ENCODE measurements at places on chromosomes 7 and 10.
A peak's percentile ranks its signal among the peaks of the same experiment; 100 is the strongest.

- peak; percentile 57 for DNase-seq
These were observed 154.1 kb downstream of the DGKB start for GRCh38 chr7:14748461-14748860.

DNA sequence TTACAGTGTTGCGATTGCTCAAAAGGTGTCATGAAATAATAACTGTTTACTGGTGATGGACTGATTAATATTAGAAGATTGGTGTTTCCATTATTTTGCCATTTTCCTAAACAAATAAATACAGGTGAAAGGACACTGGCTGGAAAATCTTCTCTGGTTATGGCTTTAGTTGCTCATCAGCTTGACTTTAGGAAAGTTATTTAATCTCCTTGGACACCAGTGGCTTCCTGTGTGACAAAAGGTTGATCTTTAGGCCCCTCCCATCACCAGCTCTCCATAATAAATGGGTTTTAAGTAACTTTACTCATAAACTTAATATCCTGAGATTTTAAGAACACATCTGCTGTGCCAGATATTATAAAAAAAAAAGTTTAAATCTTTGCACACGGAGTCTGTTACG is 737 bp downstream of the CABCOCO1 start:
- no peak for DNase-seq

- DNase-seq, result no peak
These were observed 180.7 kb upstream of the KLF14 start for GRCh38 chr7:130914554-130915294.

- DNase-seq, result no peak
These were observed 98.1 kb downstream of the TCF7L2 start for GRCh38 chr10:113047963-113048781.
